Activated CD8-positive, alpha-beta memory T cell treated with anti-CD3 and anti-CD28 coated beads for 4 hours (primary cell): ENCODE measurements at places on chromosomes 3 and 15.

DNA sequence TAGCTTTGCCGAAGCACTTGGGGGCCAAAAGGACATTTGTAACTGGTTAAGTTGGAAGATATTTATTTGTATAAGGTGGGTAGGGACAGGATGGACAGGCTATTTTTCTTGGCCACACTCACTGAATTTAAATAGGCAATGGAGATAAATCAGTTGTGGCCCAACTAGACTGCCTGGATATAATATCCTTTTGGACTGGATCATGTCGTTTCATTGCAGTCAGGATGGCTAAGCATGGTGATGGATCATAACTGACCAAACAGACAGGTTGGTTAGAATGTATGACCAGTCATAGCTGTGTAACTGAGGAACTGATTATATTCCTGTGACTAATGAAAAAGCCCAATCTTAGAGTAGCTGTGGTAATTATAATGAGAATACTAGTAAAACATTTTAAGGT, 284.0 kb downstream of the LPP start:
- DNase-seq = no peak

DNA sequence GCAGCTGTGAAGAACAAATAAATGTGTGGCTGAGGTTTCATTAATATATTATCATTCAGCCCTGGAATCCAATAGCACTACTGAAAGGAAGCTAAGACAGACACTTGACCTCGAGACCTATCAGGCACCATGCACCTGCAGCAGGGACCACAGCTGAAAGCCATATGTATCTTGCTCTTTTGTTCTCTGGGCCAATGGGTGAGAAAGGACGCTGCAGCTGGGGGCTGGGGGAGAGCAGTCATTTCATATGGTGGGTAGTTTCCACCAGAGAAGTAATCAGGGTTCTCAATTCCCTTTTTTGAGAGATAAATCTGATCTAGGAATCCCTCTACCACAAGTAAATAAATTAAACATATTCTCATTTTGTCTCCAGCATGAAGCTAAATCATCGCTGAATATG, 225.6 kb upstream of the STRIT1 start:
- DNase-seq = no peak

GRCh38 chr3:10205451-10206165, 40.9 kb downstream of the IRAK2 start:
- DNase-seq = no peak

- no peak for DNase-seq
Measured at GRCh38 chr15:94701281-94701985, 470.1 kb downstream of the MCTP2 start.

DNA sequence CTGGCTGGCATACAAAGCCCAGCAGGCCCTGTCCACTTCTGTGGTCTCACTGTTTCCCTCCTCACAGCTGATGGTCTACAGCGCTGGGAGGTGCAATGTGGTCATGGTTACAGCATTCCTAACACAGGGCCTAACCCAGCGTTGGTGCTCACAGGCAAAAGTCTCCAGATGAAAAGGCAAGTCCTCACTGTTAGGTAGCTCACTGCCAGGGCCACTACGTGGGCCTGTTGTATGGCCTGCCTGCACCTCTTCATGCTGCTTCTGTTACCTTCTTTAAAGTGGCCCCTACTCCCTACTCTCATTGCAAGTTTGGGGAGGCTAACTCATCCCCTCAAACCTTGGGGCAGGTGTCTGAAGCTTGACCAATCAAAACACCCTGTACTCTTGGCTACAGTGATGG, 31.3 kb downstream of the CCDC13 start:
- no peak for DNase-seq

DNA sequence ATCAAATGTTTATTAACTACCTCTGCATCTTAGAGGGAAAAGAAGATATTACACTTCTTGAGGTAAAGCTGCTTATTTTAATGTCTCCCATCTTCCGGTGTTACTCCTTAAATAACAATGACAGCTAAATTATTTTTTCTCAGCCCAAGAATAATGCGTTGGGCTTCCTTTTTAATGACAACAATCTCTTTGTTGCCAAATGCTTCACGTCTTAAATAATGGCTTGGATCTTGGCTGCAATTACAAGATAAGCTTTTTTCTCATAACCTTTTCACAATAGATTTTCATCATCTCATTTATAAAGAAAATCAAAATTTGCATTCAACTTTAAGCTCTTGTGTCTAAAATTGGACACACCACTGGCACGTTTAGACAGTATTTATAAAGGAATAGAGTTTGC, 89.2 kb upstream of the COL8A1 start:
- no peak for DNase-seq

DNA sequence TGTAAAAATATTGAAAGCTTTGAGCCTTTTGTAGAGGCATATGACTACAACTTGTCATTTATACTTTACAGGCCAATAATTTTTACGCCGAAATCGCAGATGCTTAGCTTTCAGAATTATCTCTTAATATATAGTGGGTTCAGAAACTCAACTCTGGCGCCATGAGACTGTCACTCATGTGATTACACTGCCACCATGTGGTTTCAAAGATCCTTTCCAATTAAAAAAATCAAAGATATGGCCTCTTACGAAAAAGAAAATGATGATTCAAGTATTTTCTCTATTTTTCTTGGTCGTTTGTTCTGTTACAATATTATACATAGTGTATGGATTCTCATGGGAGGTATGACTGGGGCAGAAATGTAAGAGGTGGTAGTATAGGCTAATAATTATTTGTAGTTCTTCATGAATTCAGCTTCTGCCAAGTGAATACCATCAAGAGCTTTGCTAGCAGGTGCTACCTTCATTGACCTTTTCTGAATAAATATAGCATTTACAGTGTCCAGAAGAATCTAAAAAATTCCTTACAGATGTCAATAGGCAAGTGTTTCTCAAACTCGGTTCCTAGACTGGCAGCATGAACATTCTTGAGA, 751.7 kb upstream of the GOLIM4 start:
- DNase-seq = no peak

DNA sequence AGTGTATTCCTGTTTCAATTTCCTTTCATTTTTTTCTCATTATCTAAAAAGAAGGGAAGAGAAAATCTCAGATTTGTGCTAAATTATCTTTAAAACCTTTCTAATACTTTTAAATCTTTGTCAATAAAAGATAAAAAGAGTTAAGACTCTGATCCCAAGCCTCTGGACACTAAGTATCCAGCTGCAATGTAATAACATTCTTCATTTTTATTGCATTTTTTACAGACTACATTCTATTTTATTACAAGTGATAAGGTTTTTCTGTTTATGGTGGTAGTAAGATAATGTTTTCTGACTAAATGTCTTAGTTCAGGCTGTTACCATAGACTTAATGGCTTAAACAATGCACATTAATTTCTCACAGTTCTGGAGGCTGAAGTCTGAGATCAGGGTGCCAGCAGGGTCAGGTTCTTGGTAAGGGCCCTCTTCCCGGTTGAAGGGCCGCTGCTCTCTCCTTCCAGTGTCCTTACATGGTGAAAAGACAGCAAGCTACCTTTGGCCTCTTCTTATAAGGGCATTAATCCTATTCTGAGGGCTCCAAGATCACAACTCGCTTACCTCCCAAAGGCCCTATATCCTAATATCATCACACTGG, 19.7 kb downstream of the KCNAB1 start:
- DNase-seq = no peak

- no peak for DNase-seq
Measured at GRCh38 chr15:44366971-44367370, 60.5 kb upstream of the CTDSPL2 start.

- no peak for DNase-seq
Measured at GRCh38 chr3:196886144-196886543, 18.4 kb downstream of the SENP5 start.

DNA sequence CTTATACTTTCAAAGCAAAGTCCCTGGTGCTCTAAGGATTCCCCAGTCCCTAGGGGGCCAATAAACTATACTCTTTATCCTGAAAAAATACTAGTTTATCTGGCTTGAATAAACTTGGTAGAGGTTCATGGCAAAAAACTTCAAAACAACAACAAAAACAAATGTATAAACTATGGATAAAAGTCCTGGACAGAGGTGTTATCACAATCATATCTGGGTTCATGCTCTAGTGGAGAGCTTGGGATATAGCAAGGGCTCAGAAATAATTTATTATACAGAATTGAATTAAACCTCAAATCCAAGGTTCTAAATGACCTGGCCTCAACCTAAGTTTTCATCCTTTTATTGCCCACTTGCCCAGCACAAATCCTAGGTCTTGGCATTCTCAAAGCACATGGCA, 98.6 kb upstream of the TRIM42 start:
- no peak for DNase-seq

DNA sequence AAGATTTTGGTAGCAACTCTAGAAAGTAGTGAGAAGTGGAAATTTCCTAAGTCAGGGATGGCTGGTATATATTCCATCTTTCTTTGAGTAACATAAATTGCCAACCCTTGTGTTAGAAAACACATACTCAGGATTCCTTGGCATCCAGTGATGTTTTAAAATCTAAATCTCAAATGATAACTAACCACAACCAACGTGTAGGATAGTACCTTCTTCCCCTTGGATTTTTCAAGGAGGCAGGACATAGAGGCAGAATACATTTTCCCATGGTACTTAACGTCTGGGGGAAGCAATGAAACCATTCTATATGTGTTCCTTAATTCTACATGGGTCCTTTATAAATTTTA, 93.4 kb downstream of the WDR76 start:
- no peak for DNase-seq

DNA sequence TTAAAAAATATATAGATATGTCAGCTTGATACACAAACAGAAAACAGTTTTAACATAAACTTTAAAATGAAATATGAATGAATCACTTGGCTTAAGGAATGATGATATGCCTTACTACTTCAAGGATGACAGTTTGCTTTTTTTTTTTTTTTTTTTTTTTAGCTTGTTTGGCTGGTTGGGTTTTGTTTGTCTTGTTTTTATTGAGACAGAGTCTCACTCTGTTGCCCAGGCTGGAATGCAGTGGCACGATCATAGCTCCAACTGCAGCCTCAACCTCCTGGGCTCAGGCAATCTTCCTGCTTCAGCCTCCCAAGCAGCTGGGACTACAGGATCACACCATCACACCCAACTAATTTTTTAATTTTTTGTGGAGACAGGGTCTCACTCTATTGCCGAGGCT, 14.5 kb downstream of the LRRC2 start:
- no peak for DNase-seq

- DNase-seq = no peak
Measured at GRCh38 chr15:63729115-63729884, 104.4 kb downstream of the HERC1 start.

- no peak for DNase-seq
Measured at GRCh38 chr15:63192619-63193206, 3.3 kb downstream of the RAB8B start.

DNA sequence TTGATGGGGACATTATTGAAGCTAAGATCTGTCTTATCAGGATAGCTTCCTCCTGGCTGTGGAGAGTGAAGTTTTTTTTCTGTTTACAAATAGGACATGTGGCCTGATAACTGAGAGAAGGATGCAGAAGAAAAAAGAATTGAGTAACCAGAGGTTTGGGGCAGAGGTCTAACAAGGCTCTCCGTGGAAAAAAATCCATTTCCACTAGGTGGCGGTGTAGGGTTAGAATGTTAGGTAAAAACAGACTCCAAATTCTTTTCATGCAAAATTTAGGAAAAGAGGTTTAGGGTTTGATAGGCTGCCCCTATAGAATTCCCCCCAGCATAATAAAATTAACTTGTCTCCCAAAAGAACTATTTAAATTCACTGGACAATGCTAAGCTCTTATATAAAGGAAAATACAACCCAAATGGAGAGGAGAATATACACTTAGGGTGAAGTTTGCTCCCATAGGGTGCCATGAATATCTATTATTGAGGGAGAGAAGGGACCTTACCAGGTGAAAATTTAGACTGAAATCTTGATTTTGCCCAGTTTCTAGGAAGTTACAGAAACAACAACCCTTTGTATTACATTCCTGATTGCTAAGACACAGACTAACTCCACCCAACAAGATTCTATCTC, 1560.4 kb downstream of the OTOL1 start:
- no peak for DNase-seq

DNA sequence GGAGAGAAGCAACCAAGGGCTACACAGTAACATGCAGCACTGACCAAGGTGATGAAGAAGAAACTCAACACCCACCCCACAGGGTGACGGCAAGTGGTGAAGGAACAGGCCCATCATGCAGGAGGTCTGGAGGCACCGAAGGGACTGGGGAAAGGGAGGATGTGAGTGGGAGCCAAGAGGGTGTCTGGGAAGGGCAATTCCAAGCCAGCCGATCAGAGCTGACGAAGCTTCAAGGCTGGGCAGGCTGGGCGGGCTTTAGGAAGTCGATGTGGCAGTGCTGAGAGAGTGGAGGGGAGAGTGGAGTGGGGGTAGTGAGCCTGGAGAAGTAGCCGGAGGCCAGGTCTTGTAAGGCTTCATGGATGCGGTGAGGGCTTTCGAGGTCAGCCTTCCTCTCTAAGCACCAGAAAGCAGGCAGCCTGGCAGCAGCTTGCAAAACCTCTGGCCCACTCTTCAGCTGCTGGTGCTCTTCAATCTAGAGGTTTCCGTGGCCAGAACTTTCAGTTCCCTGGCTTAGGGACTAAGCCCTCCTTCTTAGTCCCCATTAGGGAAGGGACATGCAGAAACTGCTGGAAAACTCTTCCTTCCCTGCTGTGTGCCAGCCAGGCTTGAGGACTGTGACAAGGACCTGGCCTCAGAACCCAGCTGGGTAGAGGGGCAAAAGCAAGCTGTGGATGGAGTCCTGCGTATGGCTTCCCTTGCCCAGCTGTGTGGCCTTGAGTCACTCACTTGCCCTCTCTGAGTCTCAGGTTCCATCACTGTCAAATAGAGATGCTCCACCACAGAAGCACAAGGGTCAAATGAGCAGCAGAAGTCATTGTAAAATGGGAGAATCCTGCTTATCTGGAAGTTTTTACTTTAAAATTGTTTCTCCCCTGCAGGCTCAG, 72.1 kb downstream of the TLE3 start:
- no peak for DNase-seq

DNA sequence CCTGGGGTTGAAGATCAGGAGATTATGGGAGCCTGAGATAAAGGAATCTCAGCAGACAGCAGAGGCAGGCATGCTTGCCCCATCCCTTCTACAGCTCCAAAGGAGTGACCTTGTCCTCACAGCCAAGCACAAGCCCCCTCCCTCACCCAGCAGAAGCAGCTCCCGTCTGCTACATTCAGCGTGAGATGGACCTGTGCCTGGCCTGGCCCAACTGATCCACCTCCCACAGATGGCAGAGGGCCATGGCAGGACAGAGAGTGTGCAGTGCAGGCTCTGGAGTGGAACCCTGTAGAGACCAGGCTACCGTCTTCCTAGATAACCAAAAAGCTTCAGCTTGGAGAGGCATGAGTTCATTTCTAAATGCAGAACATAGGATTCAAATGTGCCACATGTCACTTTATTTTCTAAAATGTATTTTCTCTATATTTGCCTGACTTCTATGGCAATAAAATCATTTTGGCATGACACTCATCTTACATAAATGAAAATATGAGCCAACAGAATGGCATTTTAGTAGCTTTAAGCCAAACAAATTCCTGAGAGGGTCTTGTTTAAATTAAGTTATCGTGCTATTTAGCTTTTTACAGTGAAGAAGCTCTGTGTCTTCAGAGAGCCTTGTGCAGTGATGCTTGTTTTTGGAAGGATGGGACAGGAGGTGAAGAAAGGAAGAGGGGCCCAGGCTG, 43.7 kb downstream of the SLC12A8 start:
- DNase-seq = no peak
